ENCODE measurements at places on chromosomes 6 and 20.

GRCh38 chr6:127328043-127328609, 15.3 kb downstream of the ECHDC1 start:
- peak; percentile 71 for DNase-seq

DNA sequence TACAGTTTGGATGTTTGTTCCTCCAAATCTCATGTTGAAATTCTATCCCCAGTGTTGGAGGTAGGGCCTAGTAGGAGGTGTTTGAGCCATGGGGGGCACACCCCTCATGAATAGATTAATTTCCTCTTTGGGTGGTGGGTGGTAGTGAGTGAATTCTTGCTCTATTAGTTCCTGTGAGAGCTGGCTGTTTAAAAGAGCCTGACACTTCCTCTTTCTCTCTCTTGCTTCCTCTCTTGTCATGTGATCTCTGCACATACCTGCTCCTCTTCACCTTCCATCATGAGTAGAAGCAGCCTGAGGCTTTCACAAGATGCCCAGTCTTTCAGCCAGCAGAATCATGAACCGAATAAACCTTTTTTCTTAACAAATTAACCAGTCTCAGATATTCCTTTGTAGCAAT, 340.2 kb upstream of the CHD6 start:
- no peak for DNase-seq

DNA sequence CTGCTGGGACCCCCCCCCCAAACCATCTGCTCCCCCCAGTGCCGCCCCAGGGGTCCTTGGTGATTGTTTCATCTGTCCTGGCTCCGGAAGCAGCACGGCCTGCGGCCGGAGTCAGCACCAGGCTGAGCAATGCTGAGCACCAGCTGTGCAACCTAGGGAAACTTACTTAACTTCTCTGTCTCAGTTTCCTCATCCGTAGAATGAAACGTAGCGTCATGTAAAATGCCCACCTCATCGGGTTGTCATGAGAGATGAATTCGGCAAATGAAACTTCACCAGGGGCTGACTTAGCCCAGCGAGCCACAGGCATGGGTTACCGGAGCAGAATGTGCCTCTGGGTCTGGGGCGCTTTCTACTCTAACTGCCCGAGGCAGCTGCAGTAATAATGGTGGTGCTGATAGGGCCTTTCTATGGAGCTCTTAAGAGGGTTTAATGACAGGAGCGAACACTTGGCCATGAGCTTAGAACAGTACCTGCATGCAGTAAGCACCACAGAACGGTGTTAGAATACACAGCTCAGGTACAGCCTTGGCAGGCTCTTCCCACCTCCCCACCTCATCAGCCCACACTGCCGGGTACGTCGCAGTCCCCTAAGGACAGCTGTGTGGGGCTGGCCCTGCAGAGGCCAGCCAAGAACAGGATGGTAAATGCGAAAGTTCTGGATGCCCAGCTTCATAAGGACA, 1.7 kb downstream of the THBS2 start:
- DNase-seq = no peak

DNA sequence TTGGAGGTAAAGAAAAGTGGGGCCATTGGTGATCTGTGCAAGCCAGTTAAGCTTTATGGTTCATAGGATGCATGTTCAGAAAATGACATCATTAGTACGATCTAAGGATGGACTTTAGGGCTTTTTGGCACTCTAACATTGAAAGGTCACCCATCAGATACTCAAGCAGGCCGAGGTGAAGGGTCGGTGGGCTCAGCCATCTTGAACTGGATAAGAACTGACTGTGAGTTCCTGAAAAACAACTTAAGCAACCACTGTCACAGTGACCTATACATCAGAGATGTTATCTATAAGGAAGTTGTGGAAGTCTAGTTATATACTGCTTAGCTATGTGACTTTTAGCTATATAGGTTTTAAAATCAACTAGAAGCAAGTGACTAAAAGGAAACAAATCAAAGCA, 13.0 kb upstream of the ITCH start:
- DNase-seq = no peak

DNA sequence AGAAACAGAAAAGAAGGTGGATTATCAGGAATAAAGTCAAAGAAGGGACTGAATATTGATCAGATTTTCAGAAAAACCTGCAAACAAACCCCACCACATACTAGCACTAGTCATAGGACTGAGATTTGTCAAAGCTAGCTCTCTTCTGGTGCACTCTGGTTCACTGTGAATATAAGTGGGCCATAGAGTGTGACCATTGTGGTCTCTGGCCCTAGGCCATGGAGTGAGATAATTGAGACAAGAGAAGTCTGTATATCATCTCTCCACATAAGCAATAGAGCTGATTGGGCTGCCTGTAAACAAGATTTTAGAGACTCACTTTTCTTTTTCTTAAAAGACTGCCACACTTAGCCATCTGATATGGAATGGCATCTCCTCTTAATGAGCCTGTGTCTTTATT, 247.2 kb downstream of the LAMA2 start:
- no peak for DNase-seq

- peak; percentile 57 for DNase-seq
Measured at GRCh38 chr20:43446361-43446879, 11.3 kb upstream of the SRSF6 start.

- no peak for DNase-seq
Measured at GRCh38 chr6:156695742-156696141, 81.4 kb upstream of the ARID1B start.

DNA sequence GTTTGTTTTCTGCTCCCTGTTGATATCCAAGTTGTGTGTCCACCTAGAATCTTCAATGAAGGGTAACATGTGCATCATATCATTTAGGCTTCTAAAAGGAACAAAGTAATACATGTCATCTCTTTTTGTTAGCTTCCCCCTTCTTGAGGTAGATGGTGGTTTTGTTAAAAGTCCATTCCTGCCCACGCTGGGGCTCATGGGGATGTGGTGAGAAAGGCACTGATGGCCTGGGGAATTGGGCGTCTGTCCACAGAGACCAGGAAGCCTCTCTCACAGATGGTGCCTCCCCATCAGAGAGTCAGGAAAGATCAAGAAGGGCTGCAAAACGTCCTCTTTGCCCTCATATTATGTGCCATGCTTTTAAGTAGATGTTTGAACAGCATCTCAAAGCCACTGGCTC, 32.5 kb downstream of the GNAS start:
- DNase-seq = no peak

GRCh38 chr6:164151161-164152120, 736.9 kb downstream of the QKI start:
- peak; percentile 6 for DNase-seq

- no peak for DNase-seq
Measured at GRCh38 chr20:53718142-53719021, 124.7 kb upstream of the ZNF217 start.

- DNase-seq = no peak
Measured at GRCh38 chr20:51135926-51136715, 113.2 kb upstream of the KCNG1 start.

Measured in EL (cell line).